ENCODE measurements at places on chromosomes 5 and 9.

DNA sequence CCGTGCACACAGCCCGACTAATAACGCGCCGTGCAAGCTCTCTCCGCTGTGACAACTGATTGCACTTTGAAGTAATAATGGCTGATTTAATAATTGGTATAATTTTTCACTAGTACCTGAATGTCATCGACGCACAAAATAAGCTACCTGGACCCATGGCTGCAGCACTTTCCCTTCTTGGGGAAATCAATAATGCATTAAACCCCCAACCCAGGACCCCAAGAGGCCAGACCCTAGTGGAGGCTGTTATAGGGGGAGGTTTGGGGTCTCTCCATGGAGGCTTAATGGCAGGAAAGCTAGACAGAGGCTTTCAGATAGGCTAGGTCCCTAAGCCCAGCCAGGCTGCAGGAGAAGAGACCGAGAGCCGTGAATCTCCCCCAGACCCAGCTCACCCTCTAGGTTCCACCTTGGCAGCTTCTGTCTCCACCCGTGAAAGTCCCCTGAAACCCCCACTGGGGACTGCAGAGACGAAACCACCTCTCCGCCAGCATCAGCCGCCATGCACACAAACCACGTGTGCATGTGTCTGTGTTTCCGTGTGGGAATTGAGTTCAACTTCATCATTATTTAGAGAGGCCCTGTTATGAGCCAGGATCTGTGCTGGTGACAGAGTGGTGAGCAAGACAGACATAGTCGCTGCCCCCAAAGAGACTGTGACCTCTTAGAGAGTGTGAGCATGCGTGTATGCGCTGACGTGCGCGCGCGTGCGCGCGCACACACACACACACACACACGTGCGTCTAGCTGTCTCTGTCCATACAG is 168.6 kb upstream of the MVB12B start:
- DNase-seq = no peak

GRCh38 chr5:32453916-32454315 is 9.4 kb upstream of the ZFR start:
- no peak for DNase-seq

DNA sequence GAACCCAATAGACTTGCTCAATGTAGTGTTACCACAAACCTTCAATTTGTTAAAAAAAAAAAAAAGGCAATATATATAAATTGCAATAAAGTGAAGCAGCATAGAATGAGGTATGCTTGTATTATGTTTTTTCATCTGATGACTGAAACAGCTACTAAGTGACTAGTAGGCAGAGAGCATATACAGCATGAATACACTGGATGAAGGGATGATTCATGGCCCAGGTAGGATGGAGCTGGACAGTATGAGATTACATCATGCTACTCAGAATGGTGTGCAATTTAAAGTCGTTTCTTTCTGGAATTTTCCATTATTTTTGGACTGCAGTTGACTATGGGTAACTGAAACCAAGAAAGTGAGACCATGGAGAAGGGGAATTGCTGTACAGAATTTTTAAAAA is 161.2 kb downstream of the GNA14 start:
- DNase-seq = no peak

DNA sequence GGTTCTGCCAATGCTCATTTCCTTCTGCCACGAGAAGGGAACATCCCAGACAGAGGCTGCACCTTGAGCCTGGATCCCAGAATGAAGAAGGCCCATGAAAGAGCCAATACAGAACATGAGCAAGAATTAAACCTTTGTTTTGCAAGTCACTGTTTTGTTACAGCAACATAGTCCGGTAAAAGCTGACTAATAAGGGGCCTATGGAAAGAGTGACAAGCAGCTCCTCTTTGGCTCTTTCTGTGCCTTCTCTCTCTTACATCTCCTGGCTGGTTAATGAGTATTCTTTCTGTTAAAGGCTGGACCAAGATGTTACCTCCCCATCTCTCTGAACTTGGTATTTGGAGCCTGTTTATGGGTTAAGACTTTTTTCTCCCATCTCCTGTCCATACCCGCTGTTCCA is 10.8 kb downstream of the GFRA3 start:
- DNase-seq = no peak

DNA sequence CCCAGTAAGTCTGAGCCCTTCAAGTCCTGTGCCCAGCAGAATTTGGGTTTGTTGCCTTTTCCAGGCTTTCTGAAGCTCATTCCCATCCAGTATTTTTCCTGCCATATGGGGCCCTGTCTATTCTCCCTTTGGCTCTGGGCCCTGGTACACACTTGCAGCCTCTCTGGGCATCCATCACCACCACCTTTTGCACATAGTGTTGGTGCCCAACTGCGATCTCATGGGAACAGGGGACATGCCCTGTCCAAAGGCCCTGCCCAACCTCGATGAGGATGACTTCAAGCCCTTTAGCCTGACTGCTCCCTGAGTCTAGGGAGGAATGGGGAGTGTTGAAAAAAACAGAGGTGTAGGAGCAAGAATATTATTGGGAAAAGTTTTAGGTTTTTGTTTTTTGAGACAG is 11.5 kb downstream of the RGS3 start:
- no peak for DNase-seq

- no peak for DNase-seq
Measured at GRCh38 chr5:103587185-103587748, 24.7 kb upstream of the NUDT12 start.

- no peak for DNase-seq
Measured at GRCh38 chr9:83196946-83197345, 134.0 kb upstream of the RASEF start.

- no peak for DNase-seq
Measured at GRCh38 chr9:137323531-137324331, 21.7 kb upstream of the NRARP start.

- DNase-seq = no peak
Measured at GRCh38 chr9:83406921-83407320, 131.3 kb downstream of the FRMD3 start.

Data from CD4-positive, CD25-positive, alpha-beta regulatory T cell (primary cell).